NCI-H1417 (cell line): ENCODE measurements at places on chromosomes 5 and 9.
A peak's percentile ranks its signal among the peaks of the same experiment; 100 is the strongest.

GRCh38 chr5:150623152-150623877 is 17.1 kb upstream of the SYNPO start:
- no peak for DNase-seq

GRCh38 chr9:30411571-30411970 is 1972.9 kb upstream of the ACO1 start:
- DNase-seq: no peak

GRCh38 chr5:139363937-139364336 is 19.2 kb downstream of the SLC23A1 start:
- no peak for DNase-seq

DNA sequence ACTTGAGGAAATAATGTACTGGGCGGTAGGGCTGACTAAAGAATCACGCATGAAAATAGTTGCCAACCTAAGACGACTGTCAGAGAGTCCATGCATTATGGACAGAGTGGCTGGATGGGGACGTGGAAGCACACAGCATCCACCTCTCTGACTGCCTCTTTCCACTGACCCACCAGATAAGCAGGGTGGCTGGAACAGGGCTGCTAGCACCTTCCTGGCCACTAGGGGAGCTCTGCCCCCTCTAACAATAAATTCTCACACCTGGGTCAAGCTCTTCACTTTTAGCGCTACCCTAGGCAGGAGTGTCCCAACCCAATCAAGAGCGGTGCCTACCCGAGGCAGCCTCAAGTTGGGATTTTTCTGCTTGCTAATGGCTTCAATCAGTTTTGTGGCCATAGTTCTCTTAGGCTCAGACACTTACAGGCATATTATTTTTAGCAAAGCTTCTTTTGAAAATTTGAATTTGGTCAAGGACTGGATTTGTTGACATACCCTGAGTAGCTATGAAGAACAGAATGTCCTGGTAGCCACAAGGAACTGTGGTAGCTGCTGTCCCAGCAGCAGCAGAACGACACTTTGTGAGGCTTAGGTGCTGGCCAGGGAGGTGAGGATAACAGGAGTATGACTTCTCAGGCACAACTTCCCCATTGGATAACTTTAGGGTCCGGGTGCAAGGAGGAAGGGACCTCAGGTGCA is 6.9 kb upstream of the TPM2 start:
- DNase-seq: peak; percentile 31

DNA sequence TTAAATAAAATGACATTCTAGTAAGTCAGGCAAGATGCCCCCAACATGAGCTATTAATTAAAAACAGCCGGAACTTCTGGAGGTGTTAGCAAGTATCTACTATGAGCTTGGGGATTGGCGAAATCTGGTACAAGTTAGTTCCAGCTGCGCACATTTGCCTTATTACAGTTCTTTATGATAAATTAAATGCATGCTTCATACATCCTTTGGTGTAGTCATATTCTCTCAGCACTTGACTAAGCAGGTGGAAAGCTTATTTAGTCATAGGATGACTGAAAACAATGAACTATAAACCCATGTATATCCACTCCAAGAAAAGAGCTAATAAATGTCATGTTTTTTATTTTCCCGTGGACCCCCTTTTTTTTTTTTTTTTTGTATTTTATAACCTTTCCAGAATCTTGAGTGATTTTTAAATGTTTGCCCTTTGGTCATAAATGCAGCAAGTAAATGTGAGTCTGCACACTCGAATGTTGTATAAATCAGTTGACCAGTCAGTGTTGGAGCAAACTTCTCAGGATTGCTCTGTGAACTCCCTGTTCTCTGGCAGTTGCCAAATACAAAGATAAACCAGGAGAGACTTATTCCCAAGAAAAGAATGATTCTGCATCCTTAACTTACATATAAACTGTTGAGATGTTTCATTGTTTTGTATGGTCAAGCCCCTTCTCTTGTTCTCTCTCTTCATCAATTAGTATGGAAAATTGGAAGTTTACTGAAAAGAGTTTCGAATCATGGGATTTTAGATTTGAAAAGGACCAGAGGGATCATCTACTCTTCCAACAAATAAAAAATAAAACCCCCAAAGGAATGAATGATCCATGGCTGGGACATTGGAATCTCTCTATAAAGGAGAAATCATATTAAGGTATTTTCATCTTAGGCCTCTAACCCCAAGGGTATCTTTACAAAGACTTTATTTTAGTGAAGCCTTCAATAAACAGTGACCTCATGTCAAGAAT is 38.3 kb downstream of the PIK3R1 start:
- no peak for DNase-seq

- no peak for DNase-seq
Observed at GRCh38 chr5:102511666-102512065, 12.9 kb upstream of the SLCO6A1 start.

DNA sequence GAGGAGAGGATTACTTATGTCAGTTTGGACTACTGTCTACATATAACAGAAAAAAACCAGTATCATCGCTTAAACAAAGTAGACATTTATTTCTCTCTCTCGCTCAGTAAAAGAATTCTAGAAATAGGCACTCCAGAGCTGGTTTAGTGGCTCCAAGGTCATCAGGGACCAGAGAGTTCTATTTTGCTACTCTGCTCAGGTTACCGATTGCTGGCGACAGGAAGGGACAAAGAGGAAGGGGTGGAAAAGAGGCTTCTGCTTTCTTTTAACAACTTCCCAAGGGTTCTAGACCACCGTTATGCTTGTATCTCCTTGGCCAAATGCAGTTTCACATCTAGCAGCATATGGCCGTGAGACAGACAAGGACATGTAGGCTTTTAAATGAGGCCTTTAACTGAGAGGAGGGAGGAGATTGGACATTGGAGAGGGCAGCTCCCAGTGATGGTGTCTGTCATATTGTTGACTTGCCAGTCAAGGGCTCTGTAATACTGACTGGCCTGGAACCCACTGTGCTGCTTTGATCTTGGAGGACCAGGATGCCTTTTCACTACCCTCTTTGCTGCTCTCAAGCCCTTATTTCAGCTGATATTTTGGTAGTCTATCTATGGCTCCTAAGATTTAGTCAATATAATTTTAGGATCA is 15.6 kb upstream of the DCP2 start:
- DNase-seq: no peak

DNA sequence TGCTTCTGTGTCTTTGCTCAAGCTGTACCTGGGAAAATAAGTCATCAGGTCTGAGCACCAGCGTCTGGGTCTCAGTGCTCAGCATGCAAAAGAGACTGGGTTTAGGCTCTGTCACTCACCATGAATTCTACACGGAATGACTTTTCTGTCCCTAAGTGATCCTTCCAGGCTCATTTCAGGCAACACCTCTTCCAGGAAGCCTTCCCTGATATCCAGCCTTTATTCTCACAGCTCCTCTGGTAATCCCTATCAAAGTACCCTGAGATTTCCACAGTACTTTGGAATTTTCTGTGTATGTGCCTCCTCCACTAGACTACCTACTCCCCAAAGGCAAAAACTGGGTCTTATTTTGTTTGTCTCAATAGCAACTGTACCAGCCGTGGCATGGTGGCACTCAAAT is 92.7 kb upstream of the BOD1 start:
- DNase-seq: no peak

DNA sequence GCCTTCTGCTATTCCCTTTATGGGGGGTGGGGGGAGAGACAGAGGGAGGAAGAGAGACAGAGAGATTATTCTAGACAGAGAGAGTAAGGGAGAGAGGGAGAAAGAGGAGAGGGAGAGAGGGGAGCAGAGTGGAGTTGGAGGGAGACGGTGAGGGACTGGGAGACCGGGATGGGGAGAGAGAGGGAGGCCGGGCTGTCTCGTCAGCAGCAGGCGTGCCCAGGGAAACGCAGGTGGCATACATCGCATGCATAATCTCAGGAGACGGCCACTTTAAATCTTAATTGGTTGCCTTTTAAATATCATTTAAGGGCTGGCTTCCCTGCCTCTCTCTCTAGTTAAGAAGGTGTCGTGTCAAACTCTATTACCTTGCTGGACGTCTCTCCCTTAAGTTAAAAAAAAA is 8.4 kb downstream of the IRX4 start:
- peak; percentile 87 for DNase-seq

DNA sequence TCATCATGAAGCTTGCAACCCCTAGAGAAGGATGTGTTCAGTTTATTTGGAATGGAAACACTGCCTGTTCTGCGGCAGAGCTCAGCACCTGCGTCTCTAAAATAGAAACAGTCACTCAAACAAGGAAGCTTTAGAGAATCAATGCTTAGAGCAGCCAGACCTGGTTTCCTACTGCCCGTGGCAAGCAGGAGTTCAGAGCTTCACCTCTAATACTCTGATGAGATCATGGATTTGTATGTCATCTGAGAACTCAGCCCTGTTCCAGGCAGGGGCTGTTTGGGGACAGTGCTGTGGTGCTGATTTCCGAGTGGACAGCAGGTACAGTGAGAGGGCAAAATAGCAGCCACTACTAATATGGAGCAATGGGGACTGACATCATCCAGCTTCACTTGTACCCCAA is 236.0 kb upstream of the IRX1 start:
- DNase-seq: no peak

DNA sequence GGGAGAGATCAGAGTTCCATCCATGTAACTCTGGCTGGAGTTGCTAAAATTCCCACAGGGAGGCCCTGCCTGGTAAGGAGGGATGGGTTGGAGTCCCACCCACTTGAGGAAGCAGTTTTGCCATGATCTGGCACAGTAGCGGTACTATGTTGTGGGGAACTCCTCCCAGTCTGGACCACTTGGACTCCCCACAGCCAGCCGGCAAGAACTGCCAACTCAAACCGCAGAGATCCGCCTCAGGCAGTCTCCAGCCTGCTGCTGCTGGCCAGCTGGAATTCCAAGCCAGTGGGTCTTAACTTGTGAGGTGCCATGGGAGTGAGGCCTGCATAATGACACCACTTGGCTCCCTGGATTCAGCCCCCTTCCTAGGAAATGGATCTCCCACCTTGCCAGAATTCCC is 151.9 kb downstream of the NDUFS4 start:
- DNase-seq: no peak

DNA sequence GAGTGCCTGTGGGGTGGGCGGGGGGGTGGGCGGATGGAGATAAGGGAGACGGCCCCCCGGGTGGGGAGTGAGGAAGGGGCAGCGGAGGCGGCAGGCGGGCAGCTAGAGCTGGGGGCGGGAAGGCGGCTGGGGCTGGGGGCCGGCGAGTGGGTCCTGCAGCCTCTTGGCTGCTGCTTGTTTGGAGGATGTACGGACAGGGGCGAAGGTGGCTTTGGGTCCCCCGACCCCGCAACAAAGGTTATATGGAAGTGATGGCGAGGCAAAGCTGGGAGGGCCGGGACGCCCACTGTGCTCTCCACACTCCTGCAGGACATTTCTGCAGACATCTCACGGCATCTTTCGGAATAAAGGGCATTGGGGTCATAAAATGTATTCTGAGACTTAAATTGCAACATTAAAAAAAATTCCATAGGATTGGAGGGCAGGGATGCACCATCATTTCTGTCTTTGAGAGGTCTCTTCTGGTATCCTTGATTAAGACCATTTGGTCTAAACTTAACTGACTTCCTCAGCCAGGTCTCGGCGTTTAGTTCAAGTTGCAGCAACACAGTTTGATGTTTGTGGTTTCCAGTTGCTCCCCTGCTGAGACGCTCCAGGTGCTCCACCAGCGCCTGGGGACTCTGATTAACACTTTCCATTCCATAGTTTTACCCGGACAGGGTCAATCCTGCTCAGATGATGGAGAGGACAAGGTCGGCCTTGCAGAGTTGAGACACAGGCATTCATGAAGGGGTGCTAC is 101.6 kb upstream of the SSBP2 start:
- DNase-seq: peak; percentile 84

DNA sequence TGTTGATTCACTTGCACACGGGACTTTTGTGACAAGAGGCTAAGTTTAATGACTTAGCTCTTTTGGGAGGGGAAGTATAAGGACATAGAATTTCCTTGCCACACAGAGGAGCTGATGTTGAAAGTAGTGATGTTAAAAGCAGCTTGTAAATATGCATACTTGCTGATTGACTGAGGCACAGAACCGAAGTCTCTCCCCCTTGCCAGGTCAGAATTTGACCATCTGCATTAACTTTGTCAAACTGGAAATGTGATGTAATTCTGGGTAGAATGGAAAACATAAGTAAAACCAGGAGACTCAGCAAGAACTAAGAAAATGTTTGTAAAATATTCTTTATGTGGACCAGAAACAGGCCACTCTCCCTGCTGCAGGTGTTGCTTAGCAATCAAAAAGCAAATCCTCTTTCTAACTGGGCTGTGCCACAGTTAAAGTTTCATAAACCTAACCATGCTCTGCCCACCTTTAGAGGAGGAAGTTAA is 284.2 kb downstream of the NR3C1 start:
- no peak for DNase-seq

DNA sequence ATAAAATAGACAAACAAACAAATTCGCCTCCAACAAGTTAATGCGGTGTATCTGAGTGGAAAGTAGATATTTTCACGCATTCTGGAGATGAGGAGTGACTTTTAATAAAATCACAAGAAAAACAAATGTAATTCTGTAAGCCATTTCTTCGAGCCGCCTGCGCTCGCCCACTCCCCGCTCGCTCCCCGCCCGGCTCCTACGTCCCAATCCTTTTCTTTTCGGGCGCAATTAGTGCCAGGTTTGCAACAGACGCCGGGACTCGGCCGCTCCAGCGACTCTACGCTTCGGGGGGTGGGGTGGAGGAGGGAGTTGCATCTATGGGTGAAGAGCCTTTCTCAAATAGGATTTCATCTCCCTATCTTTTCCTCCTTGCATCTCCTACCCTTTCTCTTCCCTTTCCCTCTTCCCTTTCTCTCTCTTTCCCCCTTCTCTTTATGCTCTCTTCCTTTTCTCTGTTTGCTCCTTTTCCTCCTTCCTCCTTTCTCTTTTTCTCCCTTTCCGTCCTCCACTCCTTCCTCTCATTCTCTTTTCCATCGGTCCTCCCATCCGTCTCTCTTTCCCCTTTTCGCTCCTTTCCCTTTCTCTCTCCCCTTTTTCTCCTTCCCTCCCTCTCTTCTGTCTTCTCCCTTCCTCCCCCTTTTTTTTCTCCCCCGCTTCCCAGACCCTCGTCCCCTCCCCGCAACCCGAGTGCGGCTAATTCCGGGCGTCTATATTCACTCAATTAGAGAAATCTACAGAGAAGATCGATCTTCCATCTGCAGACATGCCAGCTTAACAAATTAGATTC is 6.1 kb upstream of the OTP start:
- DNase-seq: peak; percentile 46

GRCh38 chr5:150298701-150299451 is 3.8 kb downstream of the ARSI start:
- no peak for DNase-seq

GRCh38 chr9:18890372-18890771 is 142.6 kb downstream of the SAXO1 start:
- DNase-seq: no peak

- DNase-seq: no peak
Observed at GRCh38 chr5:139472386-139473030, 1.7 kb downstream of the SMIM33 start.

DNA sequence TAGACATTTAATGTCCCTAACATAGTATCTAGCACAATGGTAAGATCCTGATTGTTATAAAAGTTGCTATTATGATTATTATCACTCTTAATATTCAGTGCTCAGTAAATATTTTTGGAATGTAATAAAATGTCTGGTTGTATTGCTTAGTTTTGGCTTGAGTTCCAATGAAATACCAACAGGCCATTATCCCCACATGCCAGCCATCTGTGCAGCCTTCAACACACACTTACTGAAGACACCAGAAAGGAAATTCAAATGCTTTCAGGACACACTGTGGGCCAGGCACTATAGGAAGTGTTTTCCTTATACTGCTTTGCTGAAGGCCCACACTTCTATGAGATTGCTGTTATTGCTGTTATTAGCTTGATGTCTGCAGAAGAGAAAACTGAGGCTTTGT is 157.5 kb downstream of the TRIM32 start:
- DNase-seq: no peak
